AML-193 (cell line): ENCODE measurements at places on chromosomes 3 and 15.

DNA sequence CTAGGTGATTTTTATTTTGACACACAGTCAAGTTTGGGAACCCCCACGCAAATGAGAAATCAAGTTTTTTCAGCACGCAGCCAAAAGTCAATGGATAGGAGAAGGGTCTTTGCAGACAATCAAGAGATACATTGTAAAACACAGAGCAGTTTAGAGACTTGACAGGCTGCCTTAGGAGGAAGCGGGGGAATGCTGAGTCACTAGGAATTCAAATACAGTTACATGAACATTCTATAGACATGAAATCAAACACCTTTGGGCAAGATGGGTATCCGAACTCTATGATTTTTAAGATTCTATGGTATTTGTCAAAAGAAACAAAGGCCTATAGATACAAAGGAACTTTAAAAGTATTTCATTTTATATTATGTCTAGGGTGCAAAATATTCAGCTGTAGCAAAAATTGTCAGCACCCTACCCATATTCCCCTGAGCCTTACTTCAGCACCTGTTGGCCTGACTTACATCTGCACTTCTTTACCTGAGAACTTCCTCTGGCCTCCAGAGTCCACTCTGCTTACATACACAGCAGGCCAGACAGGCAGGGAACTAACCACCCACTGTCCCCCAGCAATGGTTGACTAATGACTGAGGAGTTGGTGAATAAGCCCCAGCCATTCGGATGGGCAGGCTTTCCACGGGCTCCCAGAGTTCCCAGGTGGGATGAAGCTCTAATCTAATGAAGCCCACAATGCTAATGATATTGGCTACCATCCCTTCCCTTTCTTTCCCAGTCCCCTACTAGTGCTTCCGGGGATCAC lies 289.3 kb upstream of the RORA start:
- DNase-seq, result no peak

- no peak for DNase-seq
These were observed 3.0 kb downstream of the CCR2 start for GRCh38 chr3:46356909-46357308.

GRCh38 chr3:78148986-78149717 lies 1109.3 kb downstream of the ROBO2 start:
- no peak for DNase-seq

DNA sequence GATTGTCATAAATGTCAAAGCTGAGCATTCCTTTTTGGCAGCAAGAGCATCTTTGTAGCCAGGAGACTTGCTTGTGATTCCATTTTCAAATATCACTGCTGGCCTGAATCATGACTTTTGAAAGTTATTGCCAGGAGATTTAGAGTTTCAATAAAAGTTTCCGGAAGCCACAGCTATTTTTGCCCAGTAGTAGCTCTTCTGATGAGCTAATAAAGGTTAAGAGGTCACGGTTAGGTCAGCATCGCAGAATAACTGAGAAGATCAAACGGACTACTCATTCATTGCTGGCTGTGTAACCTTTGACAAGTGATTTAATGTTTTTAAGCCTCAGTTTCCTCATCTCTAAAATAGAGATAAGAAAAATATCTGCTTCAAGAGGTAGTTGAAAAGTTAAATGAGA lies 105.1 kb upstream of the ETV5 start:
- no peak for DNase-seq

GRCh38 chr15:22788004-22788403 lies 1.6 kb downstream of the NIPA1 start:
- no peak for DNase-seq

- DNase-seq, result no peak
These were observed 284.5 kb upstream of the ROBO1 start for GRCh38 chr3:80052271-80052670.
